CD4-positive, alpha-beta memory T cell (primary cell): ENCODE measurements at places on chromosomes 2 and 18. TPM values are rescaled to one million over a fixed set of nuclear protein-coding genes. Genes with fewer than 3 reads are reported as not detected.
A peak's percentile ranks its signal among the peaks of the same experiment; 100 is the strongest.

Gene NETO1
- total RNA-seq: not detected

Gene PPP1CB
- 225 TPM for total RNA-seq

Gene NT5DC4
- total RNA-seq: not detected

Gene CPLX4
- total RNA-seq: not detected

Gene SULT1C2
- total RNA-seq: 0.06 TPM

Gene MC5R
- total RNA-seq: not detected

Gene PLGLB2
- 6.9 TPM for total RNA-seq

Gene CPSF3
- total RNA-seq: 22.4 TPM

Gene GAL3ST2
- 0.39 TPM for total RNA-seq

Gene SMYD1
- not detected for total RNA-seq

Gene POTEC
- total RNA-seq: not detected

Gene UGT1A1
- total RNA-seq: not detected

Gene TWSG1
- total RNA-seq: 6.0 TPM

DNA sequence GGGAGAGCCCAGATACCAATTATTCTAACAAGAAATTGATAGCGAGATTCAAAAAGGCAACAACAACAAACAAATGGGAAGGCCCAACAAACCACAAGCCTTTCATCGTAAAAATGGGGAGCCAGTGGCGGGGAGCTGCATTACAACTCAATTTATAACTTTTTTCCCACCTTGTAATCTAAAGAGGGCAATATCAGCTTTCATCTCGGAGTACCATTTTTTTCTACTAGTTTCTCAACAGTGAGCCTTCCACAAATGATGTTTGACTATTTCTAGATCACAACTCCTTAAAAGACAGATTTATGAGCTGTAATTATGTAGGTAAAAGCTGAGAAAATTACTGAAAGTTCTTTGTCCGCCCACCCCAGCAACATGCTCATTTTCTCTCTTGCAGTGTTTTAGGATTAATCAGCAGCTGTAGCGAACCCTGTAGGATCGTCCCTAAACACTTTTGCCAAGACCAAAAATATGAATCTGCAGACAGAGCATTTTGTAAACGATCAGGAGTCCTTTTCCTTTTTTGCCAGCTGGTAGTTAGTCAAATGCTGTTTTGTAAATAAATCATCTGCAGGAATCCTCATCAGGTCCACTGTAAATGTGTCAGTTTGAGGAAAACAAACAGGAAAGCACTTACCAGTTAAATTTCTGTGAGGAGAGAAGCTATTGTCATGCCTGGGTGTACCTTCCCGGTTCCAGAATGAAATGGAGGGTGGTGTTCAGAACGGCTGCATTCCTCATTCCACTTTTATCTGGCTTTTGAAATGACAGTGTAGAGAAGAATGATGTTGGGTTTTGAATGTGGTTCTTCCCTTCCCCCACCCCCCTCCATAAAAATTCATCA lies 53.2 kb downstream of the EEF1B2 start:
- H3K36me3 ChIP-seq: no peaks in the 10 kb centered on the region
- peaks cover 5% of the 10 kb centered on the region for H3K27me3 ChIP-seq
- DNase-seq: no peak
- no peak overlapping the region for H3K27ac ChIP-seq

DNA sequence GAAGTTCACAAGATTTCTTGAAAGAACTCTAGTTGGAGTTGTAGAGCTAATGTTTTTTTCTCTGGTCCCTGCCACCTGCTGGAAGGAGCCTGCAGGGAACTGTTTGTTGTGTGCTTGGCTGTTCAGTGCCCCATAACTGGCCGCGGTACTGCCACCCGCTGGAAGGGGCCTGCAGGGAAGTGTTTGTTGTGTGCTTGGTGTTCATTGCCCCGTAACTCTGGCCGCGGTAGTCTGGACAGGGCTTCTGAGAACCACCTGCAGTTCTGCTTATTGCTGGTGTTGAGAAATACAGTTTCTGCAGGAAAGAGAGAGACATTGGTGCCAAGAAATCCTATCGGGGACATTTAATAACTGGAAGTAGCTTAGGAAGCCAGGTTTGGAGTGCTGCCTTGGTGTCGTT lies 58.1 kb downstream of the AGAP1 start:
- no peak for DNase-seq
- H3K4me1 ChIP-seq: no peaks in the 10 kb centered on the region
- H3K4me3 ChIP-seq: no peak overlapping the region
- no peak overlapping the region for H3K27ac ChIP-seq
- H3K27me3 ChIP-seq: no peaks in the 10 kb centered on the region
- no peaks in the 10 kb centered on the region for H3K36me3 ChIP-seq

DNA sequence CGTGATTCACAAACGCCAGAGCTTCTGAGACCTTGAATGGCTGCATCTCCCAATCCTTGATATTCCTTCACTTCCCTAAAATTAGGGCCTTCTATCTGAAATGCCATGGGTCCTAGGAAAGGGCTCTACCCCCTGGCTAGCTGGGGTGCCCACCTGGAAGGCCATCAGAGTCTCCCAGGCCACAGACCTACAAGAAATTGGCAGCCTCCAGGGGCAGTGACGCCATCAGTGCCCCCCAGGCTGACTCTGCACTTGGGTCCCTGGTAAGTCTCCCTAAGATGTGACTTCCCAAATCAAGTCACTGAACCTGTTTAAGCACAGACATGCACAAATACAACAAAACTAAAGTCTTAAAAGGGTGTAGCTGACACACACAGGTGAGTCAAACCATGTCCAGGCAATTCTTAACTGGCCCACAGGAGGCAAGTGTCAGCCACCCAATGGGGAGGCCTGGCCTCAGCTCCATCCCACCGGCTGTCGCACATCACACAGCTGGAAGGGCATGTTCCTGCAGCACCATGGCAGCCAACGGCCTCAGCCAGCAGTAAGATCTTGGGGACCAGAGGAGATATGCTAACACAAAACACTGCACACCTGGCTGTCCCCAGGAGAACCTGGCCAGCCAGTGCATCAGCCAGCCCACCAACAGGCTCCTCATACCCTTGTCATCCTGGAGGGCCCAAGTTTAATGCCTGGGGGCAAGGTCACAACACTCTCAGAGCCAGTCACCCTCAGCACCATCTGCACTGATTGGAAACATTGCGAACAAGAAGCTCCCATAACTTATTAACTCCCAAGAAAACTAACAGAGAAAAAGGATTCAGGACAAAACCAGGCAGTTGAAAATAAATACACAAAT lies 5.2 kb downstream of the PARD6G start:
- H3K27me3 ChIP-seq: peaks cover 4% of the 10 kb centered on the region
- H3K27ac ChIP-seq: no peak overlapping the region

GRCh38 chr2:136770384-136770783 lies 5.0 kb downstream of the THSD7B start:
- peaks cover 6% of the 10 kb centered on the region for H3K27me3 ChIP-seq
- H3K4me1 ChIP-seq: no peaks in the 10 kb centered on the region
- H3K27ac ChIP-seq: no peak overlapping the region
- DNase-seq: no peak
- H3K4me3 ChIP-seq: no peak overlapping the region

DNA sequence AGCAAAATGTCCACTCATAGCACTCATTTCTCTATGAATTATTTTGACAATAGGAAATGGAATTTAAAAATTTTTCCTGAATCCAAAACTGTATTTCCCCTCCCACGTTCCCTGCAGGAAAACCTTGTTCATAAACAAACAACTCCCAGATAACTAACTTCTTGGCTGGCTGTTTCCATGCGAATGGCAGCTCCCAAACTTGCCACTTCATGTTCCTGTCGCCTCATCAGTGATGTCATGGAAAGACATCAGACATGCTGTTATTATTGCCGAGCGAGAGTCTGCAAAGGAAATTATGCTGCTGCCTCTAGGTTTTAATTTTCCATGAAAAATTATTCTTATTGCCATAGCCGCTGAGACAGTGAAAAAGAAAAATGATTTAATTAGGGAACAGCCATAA lies 117.0 kb upstream of the RIOK3 start:
- no peaks in the 10 kb centered on the region for H3K4me1 ChIP-seq
- no peaks in the 10 kb centered on the region for H3K36me3 ChIP-seq
- H3K27ac ChIP-seq: no peak overlapping the region
- no peak for DNase-seq

DNA sequence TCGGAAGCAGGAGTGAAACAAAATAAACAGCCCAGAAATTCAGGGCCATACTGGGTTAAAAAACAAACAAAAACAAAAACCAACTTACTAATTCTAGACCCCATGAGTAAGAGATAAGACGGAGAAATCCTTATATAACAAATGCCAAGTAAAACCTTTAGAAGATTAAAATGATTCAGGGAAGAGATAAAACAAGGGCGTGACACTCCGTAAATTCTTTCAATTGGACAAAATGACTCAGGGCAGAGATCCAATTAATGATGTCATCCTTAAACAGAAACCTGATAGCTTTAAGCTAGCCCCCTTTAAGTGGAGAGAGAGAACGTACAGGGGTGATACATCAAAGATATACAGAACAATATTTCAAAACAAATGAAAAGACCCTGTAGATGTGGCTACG lies 317.4 kb downstream of the NBAS start:
- no peak overlapping the region for H3K4me3 ChIP-seq
- no peaks in the 10 kb centered on the region for H3K27me3 ChIP-seq
- no peaks in the 10 kb centered on the region for H3K36me3 ChIP-seq
- no peak overlapping the region for H3K27ac ChIP-seq
- DNase-seq: no peak

DNA sequence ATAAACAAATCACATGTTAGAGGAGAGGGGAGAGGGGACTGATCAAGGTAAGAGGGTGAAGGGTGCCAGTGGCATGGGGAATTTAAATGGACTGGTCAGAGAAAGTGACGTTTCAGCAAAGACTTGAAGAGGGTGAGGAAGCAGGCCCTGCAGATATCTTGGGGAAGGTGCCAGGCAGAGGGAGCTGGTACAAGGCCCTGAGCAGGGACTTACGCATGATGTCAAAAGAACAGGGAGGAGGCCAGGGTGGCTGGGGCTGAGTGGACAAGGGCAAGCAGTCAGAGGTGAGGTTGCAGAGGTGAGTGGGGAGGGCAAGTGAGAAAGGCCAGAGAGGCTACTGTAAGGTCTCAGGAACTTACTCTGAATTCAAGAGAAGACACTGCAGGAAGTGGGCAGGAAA lies 53.3 kb upstream of the RMP24 start:
- no peaks in the 10 kb centered on the region for H3K36me3 ChIP-seq
- H3K4me1 ChIP-seq: no peaks in the 10 kb centered on the region
- H3K27me3 ChIP-seq: no peaks in the 10 kb centered on the region
- H3K4me3 ChIP-seq: no peak overlapping the region
- no peak overlapping the region for H3K27ac ChIP-seq

DNA sequence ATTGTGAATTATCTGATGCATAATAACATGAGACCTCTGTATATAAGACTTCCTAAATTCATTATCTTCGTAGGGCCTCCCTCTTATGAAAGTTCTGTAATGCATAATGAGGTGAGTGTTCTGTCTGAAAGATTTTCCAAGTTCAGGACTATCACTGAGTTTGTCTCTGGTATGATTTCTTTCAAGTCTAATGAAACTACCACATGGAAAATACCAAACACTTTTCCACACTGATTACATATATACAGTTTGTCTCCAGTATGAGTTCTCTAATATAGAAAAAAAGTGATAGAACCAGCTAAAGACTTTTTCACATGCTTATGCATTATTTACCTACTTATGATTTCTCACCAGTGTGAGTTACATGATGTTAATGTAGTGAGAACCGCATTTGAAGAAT lies 34.7 kb downstream of the CTNNA2 start:
- no peak overlapping the region for H3K4me3 ChIP-seq
- no peak for DNase-seq
- H3K36me3 ChIP-seq: no peaks in the 10 kb centered on the region
- H3K27me3 ChIP-seq: no peaks in the 10 kb centered on the region

DNA sequence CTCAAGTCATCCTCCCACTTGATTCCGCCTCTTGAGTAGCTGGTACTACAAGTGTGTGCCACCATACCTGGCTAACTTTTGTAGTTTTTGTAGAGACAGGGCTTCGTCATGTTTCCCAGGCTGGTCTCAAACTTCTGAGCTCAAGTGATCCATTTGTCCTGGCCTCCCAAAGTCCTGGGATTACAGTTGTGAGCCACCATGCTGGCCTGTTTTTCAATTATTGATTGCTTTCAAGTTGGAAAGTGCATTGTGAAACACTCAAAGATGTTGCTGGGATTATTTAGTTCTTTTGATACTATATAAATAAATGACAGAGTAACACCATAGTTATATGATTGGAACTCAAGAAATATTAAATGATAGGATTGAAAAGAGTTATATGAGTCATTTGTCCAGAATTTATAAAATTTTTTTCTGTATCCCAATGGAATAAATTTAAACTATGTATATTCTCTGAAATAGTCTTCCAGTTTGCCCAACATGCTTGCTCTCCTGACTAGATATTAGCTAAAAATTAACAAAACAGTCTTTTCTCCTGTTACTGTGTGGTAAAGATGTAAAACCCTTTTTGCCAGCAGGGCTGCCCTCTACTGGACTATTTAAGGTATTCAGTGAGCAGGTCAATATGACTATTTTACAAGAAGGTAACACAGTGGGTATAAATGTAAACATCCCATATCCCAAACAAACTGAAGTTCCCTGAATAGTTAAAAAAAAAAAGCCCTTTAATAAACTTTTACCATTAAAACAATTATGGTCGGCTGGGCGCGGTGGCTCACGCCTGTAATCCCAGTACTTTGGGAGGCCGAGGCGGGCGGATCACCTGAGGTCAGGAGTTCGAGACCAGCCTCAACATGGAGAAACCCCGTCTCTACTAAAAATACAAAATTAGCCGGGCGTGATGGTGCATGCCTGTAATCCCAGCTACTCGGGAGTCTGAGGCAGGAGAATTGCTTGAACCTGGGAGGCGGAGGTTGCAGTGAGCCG lies 42.7 kb downstream of the ACSL3 start:
- H3K4me3 ChIP-seq: no peak overlapping the region
- H3K27ac ChIP-seq: no peak overlapping the region
- no peaks in the 10 kb centered on the region for H3K4me1 ChIP-seq
- DNase-seq: peak; percentile 38

GRCh38 chr2:213069531-213069930 lies 81.9 kb downstream of the IKZF2 start:
- DNase-seq: no peak
- no peaks in the 10 kb centered on the region for H3K27me3 ChIP-seq

DNA sequence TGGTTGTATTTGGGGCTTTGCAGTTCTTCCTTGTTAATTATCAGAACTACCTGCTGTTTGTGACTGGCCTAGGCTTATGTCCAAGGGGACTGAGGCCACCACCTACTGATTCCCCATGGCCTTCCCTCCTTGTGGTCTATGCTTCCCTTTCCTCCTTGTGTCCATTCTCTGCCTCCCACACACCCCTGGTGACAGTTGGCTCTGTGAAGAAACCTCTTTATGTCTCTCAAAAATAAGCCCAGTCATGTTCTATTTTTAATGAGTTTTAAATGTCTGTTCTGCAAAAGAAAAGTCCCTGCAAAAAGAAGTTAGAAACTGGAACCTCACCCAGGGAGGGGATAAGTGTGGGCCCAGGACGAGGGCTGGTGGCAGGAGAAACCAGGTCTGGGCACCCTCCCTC lies 105.0 kb downstream of the SMC6 start:
- H3K27ac ChIP-seq: no peak overlapping the region
- H3K4me1 ChIP-seq: no peaks in the 10 kb centered on the region
- no peaks in the 10 kb centered on the region for H3K36me3 ChIP-seq
- H3K4me3 ChIP-seq: no peak overlapping the region
- DNase-seq: no peak
- H3K27me3 ChIP-seq: no peaks in the 10 kb centered on the region

- no peak overlapping the region for H3K27ac ChIP-seq
- no peaks in the 10 kb centered on the region for H3K36me3 ChIP-seq
- DNase-seq: no peak
- no peak overlapping the region for H3K4me3 ChIP-seq
Observed at GRCh38 chr18:51563396-51563795, 365.9 kb upstream of the MEX3C start.

GRCh38 chr2:151878655-151879563 lies 50.7 kb upstream of the ARL5A start:
- H3K4me1 ChIP-seq: no peaks in the 10 kb centered on the region
- H3K27ac ChIP-seq: no peak overlapping the region
- H3K36me3 ChIP-seq: no peaks in the 10 kb centered on the region
- H3K4me3 ChIP-seq: no peak overlapping the region
- H3K27me3 ChIP-seq: no peaks in the 10 kb centered on the region
- DNase-seq: no peak
